ENCODE measurements at places on chromosomes 11 and 22. TPM values are rescaled to one million over a fixed set of nuclear protein-coding genes. Genes with fewer than 3 reads are reported as not detected.
A peak's percentile ranks its signal among the peaks of the same experiment; 100 is the strongest.

DNA sequence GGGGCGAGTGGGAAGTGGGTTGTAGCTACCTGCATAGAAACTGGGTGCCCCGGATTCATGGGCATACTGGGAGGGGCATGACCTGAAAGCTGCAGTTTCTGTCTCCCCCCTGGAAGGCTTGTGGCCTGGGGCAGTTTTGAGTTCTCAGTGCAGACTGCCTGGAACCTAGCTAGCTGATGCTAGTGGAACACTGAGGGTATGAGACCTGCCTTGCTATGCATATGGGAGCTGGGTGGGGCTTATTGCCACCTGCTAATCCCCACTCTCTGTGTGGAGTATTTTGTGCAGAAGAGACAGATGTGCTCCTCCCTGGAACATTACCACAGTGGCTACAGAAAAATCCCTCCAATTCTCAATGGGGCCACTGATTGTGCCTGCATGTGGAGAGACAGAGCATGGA, 11.7 kb upstream of the OR56B4 start:
- DNase-seq, result no peak

DNA sequence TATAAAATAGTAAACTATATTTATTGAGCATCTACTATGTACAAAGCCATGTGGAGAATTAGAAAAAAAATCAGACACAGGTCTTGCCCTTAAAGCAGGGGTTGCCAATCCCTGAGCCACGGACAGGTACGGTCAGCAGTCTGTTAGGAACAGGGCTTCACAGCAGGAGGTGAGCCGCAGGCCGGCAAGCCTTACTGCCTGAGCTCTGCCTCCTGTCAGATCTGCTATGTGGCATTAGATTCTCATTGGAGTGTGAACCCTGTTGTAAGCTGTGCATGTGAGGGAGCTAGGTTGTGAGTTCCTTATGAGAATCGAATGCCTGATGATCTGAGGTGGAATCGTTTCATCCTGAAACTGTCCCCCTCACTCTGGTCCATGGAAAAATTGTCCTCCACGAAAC, 2.1 kb upstream of the RAG2 start:
- DNase-seq, result no peak

- DNase-seq, result no peak
These were observed 1.8 kb downstream of the VSIG10L2 start for GRCh38 chr11:125947419-125948277.

- no peak for DNase-seq
These were observed 32.2 kb upstream of the OR4B1 start for GRCh38 chr11:48184452-48184851.

Gene VPS11
- total RNA-seq, result 50.1 TPM

DNA sequence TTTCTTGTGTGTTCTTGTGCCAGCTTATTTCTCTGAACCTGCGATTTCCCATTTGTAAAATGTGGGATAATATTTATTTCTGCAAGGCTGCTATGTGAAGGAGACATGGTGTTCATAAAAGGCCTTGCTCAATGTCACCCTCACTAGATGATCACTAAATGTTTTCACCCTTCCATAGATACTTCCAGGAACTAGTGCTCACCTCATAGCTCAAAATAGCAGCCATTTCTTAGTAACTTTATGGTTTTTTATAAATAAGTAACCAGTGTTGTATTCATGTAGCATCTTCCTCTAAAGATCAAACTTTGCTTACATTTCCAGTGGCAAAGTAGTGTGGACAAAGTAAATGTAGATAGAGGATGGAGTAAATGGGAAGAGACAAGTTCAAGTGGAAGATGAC, 23.8 kb downstream of the SYTL2 start:
- no peak for DNase-seq

DNA sequence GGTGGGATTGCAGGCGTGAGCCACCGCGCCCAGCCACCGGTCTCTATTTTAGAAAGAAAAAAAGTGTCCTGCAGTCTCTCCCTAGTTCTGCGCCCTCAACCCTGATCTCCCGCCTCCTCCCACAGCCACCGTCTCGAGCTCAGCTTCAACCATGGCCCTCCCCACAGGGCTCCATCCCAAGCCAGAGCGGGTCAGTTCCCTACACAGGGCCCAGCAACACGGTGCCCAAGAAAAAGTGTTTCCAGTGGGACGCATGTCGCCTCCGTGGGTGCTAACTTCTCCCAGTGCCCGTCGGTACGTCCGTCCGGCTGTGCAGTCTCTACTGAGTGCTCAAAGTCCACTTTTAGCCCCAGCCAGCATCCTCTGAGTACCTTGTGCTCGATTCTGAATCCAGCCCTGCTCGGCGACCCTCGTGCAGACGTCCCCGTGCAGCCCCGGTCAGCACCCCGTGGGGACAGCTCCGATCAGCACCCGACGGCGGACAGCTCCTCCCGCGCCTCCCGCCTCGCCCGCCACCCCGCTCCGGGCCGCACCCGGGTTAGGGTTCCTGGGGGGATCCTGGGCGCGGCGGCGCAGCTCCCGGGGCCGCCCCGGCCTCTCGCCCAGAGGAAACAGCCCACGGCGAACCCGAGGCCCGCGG, 657 bp upstream of the MAPK8IP2 start:
- peak; percentile 66 for DNase-seq

- DNase-seq, result no peak
These were observed 114.2 kb upstream of the NAV2 start for GRCh38 chr11:19598456-19598855.

DNA sequence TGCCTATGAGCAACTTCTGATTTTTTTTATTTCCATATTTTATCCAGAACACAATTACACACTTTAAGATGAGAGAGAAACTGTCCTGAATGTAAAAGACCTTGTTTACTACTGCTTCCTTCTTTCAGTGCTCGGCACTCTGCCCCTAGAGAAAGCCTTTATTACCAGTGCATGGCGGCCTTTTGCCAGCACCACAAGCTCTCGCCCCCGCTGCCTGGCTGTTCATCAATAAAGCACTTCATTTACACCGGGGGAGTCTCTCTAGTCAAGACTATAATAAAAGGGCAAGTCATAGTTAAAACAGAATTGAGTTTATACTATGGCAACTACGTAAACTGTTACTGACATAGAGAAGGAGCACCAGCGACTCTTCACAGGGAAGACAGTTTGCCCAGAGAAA, 259.5 kb downstream of the CADM1 start:
- no peak for DNase-seq

Gene OR4X2
- total RNA-seq, result not detected

Gene B4GALNT4
- total RNA-seq, result 2.1 TPM

- peak; percentile 42 for DNase-seq
These were observed 113.1 kb upstream of the NNMT start for GRCh38 chr11:114183044-114183511.

- no peak for DNase-seq
These were observed 38.0 kb upstream of the PICALM start for GRCh38 chr11:86106916-86107315.

Gene OR51I2
- not detected for total RNA-seq

DNA sequence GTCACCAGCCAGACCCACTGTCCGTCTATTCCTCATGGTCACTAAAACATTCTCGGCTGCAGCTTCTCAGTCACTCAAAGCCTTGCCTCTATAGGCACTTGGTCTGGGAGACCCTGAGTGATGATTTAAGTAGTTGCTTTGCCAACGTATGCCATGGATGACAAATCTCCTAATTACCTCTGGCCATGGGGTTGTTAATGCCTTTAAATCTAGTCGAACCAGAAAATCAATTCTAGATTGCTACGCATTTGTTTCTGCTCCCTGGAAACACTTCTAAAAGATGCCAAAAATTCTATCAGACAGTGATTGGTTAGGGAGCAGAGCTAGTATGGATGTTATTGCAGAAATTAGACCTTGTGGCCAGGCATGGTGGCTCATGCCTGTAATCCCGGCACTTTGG, 57.0 kb upstream of the RTL6 start:
- no peak for DNase-seq

Gene PLEKHB1
- 22.4 TPM for total RNA-seq

- DNase-seq, result no peak
These were observed 886.5 kb upstream of the LRRC4C start for GRCh38 chr11:42345933-42346332.

Gene SCGB1D2
- total RNA-seq, result not detected

DNA sequence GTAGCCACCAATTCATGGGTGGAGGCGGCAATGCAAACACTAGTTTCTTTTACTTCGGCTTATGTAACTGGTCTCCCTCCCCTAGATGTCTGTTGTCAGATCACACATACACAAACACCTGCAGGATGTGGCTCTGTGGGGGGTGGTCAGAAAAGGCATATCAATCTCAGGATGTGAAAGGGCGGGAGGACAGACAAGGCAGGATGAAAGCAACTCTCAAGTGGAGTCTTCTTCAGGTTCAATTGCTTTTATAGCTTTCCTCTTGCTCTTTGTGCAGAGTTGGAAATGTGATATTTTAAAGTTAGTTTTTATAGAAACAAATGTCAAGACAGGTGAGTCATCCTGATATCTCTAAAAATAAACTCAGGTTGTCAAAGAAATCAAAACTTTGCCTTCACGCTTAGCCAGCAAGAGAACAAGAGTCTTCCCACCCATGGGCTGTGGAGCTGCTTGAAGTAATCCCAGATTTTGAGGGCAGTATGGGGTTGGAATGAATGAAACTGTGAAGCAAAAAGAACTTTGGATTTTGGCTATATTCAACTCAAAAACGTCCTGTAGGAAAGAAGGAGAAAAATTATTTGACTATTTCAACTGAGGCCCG, 423.4 kb downstream of the GUCY1A2 start:
- DNase-seq, result no peak

Gene HORMAD2
- not detected for total RNA-seq

- DNase-seq, result peak; percentile 60
These were observed 81.9 kb downstream of the LRRC32 start for GRCh38 chr11:76588455-76589325.

DNA sequence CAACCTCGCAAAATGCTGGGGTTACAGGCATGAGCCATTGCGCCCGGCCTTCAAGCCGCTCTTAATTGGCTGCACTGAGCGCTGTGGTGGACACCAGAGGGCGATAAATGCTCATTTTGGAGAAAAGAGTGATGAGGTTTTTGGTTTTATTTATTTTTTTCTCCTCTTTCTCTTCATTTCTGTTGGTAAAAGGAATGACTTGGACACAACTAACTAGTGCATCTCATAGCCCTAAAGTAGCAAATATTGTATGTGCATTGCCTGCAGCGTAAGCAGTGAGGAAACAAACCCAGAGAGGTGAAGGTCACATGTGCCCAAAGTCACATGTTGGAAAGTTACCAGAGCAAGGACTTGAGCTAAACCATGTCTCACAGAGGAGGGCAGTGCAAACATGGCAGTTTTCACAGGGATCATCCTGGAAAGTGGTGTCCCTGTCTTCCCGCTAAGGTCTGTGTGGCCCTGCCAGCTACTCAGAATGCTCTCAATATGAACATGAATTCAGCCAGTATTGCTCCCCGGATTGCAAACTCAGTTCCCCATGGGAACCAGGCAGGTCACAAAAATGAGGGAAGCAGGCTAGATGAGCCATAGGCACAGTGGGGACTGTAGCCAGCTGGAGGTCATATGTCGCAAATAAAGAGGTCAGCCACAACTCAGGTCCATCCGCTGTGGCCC, 8.6 kb upstream of the CD82 start:
- peak; percentile 80 for DNase-seq
